ENCODE measurements at places on chromosomes 4 and X. TPM values are rescaled to one million over a fixed set of nuclear protein-coding genes. Genes with fewer than 3 reads are reported as not detected.

The PPA2 gene
- polyA plus RNA-seq: 110 TPM

The SLC4A4 gene
- 0.57 TPM for polyA plus RNA-seq

The VCX3B gene
- 1.1 TPM for polyA plus RNA-seq

The NKX3-2 gene
- 0.13 TPM for polyA plus RNA-seq

The PSAPL1 gene
- 0.08 TPM for polyA plus RNA-seq

The ARMCX2 gene
- 64.2 TPM for polyA plus RNA-seq

The SUPT20HL1 gene
- polyA plus RNA-seq: not detected

The ZNF827 gene
- 14.0 TPM for polyA plus RNA-seq

The FGF2 gene
- polyA plus RNA-seq: 1.6 TPM

The NFKB1 gene
- polyA plus RNA-seq: 10.3 TPM

The ANXA3 gene
- 9.2 TPM for polyA plus RNA-seq

The NAT8L gene
- 1.3 TPM for polyA plus RNA-seq

The MAGED4 gene
- polyA plus RNA-seq: 5.5 TPM

The XAGE1A gene
- not detected for polyA plus RNA-seq

The EVC gene
- 5.3 TPM for polyA plus RNA-seq

The EMCN gene
- 82.0 TPM for polyA plus RNA-seq

The PDCL2 gene
- not detected for polyA plus RNA-seq

The IRS4 gene
- not detected for polyA plus RNA-seq

The NSUN7 gene
- polyA plus RNA-seq: 0.79 TPM

The TLR10 gene
- 0.11 TPM for polyA plus RNA-seq

The MAGEE1 gene
- polyA plus RNA-seq: 2.5 TPM

The PAQR3 gene
- polyA plus RNA-seq: 1.6 TPM

The PCYT1B gene
- polyA plus RNA-seq: 10.4 TPM

The CSAG2 gene
- not detected for polyA plus RNA-seq

The PWWP3B gene
- polyA plus RNA-seq: 8.7 TPM

The POF1B gene
- polyA plus RNA-seq: 0.16 TPM

The MUC7 gene
- not detected for polyA plus RNA-seq

The RAB41 gene
- polyA plus RNA-seq: not detected

The CNGA1 gene
- polyA plus RNA-seq: 4.6 TPM

The BEX5 gene
- 9.7 TPM for polyA plus RNA-seq

The MAGEA10 gene
- not detected for polyA plus RNA-seq

The CXXC4 gene
- polyA plus RNA-seq: 1.9 TPM

The CHST7 gene
- 2.2 TPM for polyA plus RNA-seq

The GPR173 gene
- polyA plus RNA-seq: 2.1 TPM

The SHROOM3 gene
- polyA plus RNA-seq: 3.5 TPM

The UGT2B11 gene
- polyA plus RNA-seq: not detected

The LEF1 gene
- polyA plus RNA-seq: 24.9 TPM

The CACNA1F gene
- 0.24 TPM for polyA plus RNA-seq

The MSX1 gene
- polyA plus RNA-seq: 4.6 TPM

The GAGE13 gene
- not detected for polyA plus RNA-seq

Measured in adrenal gland (tissue), 19 donors.